ENCODE measurements at places on chromosomes 1 and 21.
A peak's percentile ranks its signal among the peaks of the same experiment; 100 is the strongest.

GRCh38 chr1:78833491-78833890, 173.0 kb downstream of the ADGRL4 start:
- peak; percentile 93 for DNase-seq

DNA sequence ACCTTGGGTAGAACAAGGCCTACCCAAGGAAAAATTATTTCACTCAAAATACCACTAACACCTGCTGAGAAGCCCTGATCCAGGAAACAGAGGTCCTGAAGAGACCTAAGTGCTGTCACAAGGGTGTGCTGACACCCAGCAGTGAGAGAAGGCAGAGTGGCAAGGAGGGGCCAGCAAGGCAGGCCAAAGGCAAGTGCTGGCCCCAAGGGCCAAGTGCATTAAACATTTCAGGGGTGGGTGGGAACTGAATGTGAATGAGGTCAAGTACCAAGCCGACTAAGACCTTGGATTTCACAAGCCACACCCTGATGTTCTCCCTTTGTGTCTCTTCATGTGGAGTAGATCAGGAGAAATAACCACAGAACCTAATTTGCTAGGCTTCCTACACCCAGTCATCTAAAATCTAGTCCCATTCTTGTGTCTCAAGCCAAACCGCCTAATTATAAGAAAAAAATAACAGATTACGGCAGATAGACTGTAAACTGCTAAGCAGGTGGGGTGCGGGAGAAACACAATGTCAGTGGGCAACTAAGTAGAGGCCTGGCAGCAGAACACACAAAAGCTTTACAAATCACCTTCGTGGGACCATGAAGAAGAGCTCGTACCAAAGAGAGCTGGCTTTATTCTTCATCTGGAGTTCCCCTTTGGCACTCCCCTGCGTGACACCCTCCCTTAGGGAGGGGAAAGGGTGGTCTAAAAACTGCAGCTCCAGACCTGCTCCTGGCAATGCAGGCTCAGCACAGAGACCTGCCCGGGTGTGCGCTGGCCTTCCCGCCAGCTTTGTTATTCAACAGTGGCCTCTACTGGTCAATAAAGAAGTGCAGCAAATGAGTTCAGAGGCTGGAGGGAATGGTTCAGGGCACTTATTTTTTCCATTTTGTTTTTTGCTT, 8.7 kb downstream of the UBE2G2 start:
- peak; percentile 72 for DNase-seq

DNA sequence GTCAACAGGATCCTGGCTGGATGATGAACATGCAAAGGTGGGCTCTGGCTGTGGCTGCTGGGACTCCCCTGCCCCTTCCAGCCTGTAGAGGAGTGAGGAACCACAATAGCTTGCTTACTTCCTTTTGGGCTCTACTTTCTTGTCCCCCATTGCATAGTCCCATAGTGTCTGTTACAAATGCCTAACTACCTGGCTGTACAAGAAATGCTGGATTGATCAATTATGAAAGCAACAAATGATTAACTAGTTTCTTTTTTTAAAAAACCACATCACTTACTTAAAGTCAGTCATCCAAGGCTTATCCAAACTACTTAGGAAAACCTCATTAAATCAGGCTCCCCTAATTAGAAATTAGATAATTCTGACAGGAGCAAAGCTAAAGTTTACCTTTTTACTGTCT, 514.1 kb upstream of the PKN2 start:
- DNase-seq, result no peak

DNA sequence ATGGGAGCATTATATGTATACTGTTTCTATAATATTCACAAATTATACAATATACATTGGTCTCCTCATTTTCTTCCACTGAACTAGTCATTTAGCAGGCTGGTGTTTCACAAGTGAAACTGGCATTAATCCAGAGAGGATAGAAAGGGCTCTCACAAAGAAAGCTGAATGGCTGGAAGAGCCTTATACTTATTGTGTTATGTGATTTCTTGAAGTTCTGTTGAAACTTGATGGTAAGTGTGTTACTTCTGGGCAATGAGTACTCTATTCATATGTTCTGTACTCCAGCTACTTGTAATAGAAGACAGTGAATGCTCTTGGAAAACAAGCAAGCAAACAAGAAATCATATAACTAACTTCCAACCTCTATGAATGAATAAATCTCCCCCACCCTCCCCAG, 14.9 kb downstream of the STX12 start:
- DNase-seq, result no peak

DNA sequence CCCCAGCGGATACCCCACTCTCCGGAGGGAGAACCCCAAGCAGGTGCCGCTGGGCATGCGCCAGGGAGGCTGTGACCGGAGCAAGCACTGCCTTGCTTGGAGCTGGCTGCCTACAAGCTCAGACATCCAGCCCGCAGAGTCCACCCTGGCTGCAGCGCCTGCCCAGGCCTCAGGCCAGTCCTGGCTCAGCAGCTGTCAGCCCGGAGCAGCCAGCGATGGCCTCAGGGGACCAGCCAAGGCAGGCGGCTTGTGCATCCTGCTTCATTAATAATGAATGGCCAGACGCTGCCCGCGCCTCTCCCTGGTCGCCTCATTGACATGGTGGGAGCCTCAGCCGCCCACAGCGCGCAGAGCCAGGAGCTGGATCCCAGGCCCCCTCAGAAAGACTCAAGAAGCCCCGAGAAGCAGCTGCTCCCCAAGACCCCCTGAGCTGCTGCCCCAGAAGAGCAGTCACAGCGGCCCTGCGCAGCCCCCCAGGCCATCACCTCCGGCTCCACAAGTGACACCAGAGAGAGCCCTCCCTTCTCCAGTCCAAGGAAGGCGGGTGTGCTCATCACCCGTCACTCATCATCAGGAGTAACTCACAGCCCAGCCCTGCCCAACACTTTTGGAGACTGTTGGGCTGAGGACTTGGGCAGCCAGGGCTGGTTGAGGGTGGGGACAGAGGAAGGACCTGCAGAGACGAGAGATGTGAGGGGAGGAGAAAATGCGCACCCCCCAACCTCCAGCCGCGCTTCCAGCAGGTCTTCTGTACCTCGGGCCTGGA, 19.6 kb downstream of the KCNAB2 start:
- DNase-seq, result no peak

GRCh38 chr1:68173936-68174737, 58.2 kb downstream of the WLS start:
- peak; percentile 85 for DNase-seq

GRCh38 chr1:201877877-201878401, 10.8 kb upstream of the SHISA4 start:
- DNase-seq, result peak; percentile 58

DNA sequence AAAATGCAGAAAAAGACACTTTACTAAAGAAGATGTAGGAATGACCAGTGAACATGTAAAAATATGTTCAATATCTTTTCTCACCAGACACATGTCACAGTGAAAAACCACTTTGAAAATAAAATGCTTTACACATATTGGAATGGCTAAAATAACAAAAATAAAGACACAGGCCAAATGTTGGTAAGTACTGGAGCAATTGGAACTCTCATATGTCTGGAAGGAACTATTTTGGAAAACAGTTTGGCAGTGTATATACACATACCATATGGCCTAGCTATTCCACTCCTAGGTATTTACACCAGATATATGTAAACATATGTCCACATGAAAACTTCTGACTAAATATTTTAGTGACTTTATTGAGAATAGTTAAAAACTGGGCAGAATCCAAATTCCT, 927.2 kb downstream of the BRINP3 start:
- DNase-seq, result no peak
